CD4-positive, alpha-beta T cell treated with Interleukin-6 for 4 hours (primary cell): ENCODE measurements at places on chromosomes 1 and 21.

DNA sequence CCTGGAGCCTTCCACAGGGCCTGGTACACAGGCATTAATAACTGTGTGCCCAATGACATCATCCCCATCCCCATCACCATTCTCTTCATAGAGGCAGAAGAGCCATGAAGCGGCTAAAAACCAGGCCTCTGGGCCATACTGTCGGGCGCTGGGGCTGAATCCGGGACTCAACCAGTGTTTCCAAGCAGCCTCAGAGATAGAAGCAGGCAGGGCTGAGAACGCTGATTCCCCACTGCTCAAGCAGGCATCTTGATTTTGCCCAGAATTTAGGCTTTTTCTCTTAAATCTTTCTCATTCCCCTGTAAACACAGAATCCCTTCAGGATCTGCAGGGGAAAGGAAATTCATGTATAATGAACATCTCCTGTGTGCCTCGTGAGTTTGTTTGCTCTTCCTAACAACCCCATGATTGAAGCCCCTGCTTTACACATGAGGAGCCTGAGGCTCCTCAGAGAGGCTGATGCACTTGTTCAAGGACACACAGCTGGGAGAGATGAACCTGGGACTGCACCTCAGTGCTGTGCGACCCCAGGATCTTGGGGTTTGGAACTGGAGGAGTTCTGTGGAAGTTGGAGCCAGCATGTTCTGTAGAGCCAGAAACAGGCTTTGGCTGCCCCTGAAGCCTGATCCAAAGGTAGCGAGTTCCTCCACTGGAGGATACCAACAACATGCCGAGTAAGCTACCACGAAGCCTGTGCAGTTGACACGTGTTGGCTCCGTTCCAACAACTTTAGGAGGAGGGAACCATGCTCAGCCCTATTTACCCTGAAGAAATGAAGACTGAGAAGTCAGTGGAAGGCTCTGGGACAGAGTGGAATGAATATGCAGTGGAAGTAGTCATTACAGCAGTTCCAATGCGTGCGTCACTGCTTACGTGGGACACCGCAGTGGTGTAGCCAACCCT, 55.5 kb downstream of the EDN2 start:
- DNase-seq: no peak

GRCh38 chr1:110857964-110858948, 14.7 kb upstream of the CD53 start:
- DNase-seq: no peak

GRCh38 chr1:192395895-192396294, 79.1 kb downstream of the RGS21 start:
- no peak for DNase-seq

GRCh38 chr1:248873993-248874533, 15.2 kb upstream of the ZNF692 start:
- DNase-seq: peak; percentile 82

DNA sequence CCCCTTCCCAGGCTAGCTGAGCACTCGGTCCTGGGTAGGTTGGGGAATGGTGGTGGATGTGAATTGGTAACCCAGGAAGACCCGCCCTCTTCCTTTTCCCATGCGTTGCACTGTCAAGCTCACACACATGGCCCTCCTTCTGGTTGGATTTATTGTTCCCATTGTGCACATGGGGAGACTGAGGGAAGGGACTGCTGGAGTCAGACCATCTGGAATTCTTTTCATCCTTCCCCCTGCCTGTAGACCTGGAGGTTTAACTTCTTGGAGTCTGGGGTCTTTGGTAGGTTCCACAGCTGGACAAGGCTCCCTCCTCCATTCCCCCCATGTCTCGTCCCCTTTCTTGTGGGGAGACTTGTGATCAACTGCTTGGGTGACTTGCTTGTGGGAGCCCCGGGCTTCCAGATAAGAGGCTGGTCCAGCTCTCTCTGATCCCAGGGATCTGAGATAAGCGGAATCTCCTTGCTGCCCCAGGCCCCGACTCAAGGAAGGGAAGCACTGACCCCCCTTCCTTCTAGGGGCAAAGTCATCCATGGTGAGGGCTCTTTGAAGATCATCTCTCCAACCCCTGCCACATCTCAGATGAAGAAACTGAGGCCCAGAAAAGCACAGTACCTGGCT, 55.7 kb upstream of the SYNC start:
- DNase-seq: no peak

- no peak for DNase-seq
Observed at GRCh38 chr1:185241127-185241526, 75.9 kb downstream of the IVNS1ABP start.
